Testis (tissue), 5 donors: ENCODE measurements at places on chromosomes 7 and 10. TPM values are rescaled to one million over a fixed set of nuclear protein-coding genes. Genes with fewer than 3 reads are reported as not detected.

CHN2 gene
- total RNA-seq, result 15.1 TPM

PPP2R2D gene
- total RNA-seq, result 48.5 TPM

HOXA4 gene
- 1.7 TPM for total RNA-seq

USP6NL gene
- total RNA-seq, result 56.1 TPM

DNA sequence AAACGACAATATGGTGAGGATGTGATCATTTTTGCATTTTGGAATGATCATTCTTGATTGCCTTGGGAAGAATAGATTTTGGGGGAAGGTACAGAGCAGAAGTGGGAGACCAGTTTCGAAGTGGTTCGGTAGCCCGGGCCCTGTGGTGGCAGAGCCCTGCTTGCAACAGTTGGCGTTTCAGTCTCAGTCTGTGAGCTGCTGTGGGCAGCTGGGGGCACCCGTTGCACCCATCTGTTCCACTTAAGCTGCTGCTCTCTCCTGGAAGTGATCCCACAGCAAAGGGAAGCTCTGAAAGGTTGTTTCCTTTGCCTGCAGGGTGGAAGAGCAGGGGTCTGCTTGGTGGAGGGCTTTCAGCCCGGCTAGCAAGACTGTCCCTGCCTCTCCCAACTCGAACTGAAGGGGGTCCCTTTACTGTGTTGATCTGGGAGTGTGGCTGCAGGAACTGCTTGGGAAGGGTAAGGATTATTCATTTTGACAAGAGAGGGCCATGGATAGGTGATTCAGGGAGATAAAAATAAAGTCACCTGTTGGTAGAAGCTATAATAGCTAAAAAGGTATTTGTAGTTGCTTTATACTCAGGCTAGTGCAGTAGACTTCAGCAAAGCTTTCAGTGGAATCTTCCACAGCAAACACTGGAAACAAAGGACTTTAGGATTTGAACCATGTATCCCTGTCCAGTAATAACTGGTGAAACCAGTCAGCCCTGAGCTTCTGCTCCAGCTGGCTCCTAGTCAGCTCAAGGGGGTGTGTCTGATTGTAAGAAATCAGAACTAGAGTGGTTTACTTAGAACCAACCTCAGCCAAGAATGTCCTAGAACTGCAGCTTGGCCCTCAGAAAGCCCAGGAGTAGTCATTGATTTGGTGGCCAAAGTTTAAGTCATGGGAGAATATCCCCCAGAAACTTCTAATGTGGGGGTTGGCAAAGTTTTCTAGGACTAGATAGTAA, 53.1 kb upstream of the PDCD4 start:
- DNase-seq, result no peak
- peaks cover 30% of the 10 kb centered on the region for H3K4me1 ChIP-seq
- H3K36me3 ChIP-seq, result no peaks in the 10 kb centered on the region
- no peak overlapping the region for H3K4me3 ChIP-seq
